Activated T-helper 1 cell treated with anti-CD3 and anti-CD28 coated beads, Interleukin-2, amount 50 U/mL, for 16 hours (primary cell): ENCODE measurements at places on chromosomes 7 and 10.

GRCh38 chr7:74271742-74272141 lies 17.5 kb upstream of the CLIP2 start:
- no peak for DNase-seq

DNA sequence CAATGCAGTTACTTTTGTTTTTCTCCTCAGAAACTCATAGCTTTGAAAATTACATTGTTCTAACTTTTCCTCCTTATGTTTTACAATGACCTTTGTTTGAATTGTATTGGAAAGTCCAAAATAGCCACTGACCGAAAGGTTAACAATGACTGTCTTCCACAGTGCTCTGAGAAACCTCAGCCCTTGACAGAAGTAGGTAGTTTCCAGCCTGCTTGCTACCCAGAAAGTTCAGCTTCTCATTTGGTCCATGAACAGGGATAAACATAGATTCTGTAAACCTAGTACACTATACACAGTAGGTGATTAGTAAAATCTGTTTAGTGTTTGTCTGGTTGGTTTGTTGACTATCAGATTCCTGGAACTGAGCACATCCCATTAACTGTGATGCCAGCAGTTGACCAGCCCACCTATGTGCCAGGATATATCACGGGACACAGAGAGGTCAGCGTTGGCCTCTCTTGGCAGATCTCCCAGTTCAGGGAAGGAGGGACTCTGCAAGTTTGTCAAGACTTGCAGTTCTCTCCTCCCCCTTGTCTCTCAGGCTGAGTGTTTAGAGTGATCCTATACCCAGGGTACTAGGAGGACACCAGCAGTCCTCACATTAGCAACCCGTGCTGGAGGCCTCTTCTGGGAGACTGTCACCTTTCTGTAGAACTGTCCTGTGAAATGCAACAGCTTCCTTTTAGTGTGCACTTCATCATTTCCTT lies 297.6 kb downstream of the ARHGAP12 start:
- DNase-seq = no peak

- no peak for DNase-seq
These were observed 101.4 kb downstream of the PODXL start for GRCh38 chr7:131455001-131455400.

GRCh38 chr7:117621075-117621618 lies 141.3 kb downstream of the CFTR start:
- DNase-seq = no peak

DNA sequence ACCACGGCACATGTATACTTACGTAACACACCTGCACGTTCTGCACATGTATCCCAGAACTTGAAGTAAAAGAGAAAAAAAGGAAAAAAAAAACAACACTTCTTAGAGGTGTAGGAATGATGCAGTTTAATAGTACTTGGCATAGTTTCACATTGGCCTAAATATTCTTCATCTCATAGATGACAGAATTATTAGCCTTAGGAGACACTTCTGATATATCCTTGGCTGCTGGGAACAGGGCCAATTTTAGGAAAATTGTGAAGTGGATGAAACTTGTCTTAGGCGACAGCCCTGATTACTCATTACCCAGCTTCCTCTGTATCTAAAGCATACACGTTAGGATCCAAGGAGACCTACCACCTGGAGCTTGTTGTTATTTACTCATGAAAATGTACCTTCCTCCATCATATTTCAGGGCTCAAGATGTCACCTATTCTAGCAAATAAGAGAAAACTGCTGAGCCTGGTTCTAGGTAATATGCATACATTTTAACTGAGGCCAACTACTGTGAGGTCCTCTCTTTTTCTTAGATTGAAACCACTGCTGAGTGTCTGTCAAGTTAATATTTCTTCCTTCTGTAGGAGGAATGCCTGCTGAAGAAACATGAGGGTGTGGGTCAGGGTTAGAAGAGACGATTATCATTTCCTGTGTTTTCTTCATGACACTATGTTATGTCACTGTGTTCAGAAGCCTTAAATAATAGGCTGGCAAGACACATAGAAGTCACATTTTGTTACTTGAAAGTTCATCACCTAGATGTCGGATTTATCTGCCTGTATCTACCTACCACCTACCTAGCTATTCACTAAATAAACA lies 44.3 kb downstream of the CPED1 start:
- no peak for DNase-seq

- DNase-seq = no peak
These were observed 22.9 kb upstream of the IFIT2 start for GRCh38 chr10:89278900-89279392.

GRCh38 chr7:77321300-77321699 lies 94.8 kb downstream of the GSAP start:
- DNase-seq = no peak

DNA sequence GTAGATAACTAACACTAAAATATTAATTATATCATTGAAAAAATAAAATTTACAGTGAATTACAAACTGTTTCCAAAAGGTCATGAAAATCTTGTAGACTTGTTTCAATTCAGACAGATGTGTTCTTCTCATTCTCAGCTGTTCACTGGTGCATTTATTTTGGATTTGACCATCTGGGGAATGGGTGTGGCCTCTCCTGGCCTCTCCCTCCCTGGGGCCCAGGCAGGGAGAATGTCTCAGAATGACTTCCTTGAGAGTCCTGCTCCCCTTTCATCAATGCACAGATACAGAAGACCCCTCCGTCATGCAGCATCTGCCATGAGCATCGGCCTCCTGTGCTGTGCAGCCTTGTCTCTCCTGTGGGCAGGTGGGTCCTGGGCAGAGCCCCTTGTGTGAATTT lies 192.8 kb upstream of the PRSS58 start:
- DNase-seq = no peak

DNA sequence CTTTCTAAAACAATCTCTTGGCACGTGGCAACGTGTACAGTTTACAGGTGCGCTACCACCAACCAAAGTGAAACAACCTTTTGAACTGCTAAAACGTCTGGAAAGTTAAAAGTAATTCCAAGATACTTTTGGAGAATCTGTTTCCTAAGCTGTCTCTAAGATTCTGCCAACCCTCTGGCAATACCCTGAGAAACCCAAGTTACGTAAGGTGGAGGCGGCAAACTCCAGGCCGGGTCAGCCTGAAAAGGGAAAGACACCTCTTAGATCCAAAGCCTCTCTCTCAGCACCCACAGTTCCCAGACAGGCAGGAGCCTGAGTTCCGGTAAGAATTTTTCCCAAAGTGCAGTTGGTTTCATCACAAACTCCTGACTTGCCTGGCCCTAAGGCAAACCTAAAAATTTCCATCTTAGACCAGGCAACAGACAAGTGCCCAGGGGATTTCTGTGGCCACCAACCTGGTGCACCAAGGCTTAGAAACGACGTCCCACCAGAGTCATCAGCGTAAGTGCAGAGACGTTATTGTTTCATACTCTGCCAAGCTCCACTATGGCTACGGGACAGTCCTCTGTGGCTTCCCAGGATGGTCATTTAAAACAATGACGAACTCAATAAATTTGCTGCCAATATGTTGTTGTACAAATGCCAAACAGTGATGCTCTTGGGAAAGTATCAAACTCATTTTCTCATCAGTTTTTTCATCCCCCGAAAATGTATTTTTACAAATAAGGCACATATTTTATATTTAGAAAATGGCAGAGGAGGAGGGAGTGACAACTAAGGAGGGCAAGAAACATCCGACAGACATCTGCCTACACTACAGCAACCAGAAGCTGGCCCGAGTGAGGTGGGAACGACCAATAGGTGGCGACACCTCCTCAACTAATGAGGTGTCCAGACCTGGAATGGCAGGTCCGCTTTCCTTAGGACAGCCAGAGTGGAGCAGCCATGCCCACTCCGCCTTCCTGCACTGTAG lies 205.8 kb upstream of the FRMD4A start:
- no peak for DNase-seq

DNA sequence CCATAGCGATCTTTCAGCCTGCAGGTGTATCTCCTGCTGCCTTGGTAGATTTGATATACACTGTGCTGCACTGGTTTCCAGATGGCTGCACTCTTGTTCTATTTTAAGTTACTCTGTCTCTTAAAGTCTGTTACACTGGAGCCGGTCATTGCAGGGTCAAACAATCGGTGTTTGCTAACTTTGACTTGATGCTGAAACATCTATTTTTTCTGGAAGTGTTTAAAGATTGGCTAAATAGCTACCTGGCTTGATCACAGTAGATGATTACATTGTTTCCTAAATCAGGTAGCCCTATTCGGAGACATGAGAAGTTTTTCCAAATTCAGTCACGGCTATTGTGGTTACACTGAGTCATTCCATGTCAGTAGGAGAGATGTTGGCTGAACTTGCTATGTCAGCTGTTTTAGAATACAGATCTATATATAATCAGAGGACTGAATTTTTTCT lies 574.8 kb downstream of the ETV1 start:
- DNase-seq = no peak

DNA sequence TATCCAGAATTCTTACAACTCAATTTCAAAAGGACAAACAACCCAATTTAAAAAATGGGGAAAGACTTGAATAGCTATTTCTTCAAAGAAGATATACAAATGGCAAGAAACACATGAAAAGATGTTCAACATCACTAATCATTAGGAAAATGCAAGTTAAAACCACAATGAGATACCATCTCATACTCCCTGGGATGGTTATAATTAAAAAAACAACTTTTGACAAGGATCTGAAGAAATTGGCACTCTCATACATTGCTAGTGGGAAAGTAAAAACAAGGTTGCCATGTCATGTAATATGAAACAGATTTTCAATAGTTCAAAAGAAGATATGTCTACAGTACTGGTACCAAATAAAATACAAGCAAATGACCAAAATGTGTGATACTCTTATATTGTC lies 9.0 kb downstream of the OAT start:
- DNase-seq = no peak

DNA sequence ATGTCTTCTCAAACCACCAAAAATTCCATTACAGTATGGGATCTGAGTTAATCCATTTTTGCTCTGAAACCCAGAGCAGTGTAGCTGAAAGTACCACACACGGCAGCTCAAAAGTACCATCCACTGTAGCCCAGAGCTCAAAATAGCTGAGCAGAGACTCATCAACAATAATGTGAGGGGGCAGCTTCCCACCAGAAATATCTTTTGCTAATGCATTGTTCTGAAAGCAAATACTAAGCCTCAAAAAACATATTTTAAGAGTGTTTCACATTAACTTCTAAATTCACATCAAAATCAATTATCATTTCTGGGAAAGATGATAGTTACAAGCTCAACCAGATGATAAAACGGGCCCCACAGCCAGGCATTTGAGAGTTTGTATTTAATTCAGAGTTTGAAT lies 73.7 kb downstream of the ABLIM1 start:
- no peak for DNase-seq

- DNase-seq = no peak
These were observed 51.0 kb downstream of the BTRC start for GRCh38 chr10:101405001-101405400.

GRCh38 chr7:38122501-38122900 lies 55.5 kb upstream of the STARD3NL start:
- no peak for DNase-seq

- DNase-seq = no peak
These were observed 30.1 kb downstream of the PSAP start for GRCh38 chr10:71820966-71821365.

DNA sequence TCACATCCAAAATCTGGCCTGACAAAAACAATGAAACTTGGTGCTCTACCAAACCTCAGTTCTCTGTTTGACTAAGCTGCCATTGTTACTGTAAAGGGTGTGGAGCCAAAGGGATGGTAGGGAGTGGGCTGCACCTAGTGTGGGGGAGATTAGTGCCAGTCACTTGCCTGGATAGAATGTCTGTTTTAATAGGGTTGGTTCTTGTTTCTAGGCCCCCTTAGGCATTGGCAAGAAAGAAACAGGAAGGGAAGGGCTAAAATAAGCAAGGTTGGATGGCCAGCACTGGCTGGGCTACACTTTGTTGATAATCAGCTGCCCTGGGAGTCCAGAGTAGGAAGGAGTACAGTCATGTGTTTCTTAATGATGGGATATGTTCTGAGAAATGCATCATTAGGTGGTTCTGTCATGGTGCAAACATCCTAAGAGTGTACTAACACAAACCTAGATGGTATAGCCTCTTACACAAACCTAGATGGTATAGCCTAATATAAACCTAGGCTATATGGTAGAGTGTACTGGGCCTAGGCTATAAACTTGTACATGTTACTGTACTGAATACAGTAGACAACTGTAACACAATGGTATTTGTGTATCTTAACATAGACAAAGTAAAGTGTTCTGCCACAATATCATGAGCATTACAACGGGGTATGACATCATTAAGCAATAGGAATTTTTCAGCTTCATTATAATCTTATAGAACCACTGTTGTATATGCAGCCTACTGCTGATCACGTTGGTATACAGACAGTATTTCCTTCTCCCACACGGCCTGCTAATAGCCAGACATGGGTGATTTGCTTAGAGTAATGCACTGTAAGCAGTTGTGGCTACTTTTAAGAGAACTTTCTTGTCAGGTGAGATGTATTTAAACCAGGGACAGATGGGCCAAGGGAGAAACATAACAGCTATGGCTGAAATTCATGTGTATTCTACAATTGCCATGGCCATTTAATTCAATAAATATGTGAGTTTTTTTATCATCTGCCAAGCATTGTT lies 15.4 kb downstream of the BBIP1 start:
- DNase-seq = no peak

GRCh38 chr10:113180401-113181154 lies 230.5 kb downstream of the TCF7L2 start:
- no peak for DNase-seq

DNA sequence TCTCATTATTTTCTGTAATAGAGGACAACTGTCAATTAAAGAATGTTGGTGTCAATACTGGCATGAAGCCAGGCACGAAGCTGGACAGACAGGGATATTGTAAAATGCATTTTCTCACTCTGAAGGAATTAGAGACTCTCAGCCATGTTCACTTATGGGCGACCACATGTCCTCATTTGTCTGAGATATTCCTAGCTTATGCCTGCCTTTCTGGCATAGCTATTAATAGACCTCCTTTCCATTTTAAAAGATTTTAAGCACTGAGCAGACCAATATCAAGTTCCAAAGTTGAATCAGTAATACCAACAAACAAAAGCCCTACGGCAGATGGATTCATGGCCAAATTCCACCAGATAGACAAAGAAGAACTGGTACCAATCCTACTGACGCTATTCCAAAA lies 589.9 kb downstream of the GRM8 start:
- DNase-seq = no peak

GRCh38 chr7:19284136-19284535 lies 138.9 kb upstream of the FERD3L start:
- DNase-seq = no peak

DNA sequence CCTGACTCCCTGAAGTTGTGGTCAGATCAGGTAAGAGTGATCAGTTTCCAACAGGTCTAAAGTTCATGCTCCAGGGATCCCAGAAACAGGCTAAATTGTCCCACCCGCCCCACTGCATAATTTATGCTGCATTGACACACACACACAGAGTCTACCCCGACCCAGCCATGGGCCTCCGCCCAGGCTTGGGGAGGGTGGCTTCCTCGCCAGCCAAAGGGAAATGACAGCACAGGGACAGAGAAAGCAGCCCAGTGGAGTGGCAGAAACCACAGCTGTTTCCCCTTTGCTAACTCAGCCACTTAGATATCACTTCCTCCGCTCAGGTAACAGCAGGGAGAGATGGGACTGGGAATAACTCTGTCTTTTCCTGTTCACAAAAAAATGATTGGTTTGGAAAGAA lies 9.4 kb downstream of the SH3PXD2A start:
- no peak for DNase-seq

- DNase-seq = no peak
These were observed 176.7 kb upstream of the PPP2R2D start for GRCh38 chr10:131724169-131724545.
